ENCODE measurements at places on chromosomes 11 and 22.

DNA sequence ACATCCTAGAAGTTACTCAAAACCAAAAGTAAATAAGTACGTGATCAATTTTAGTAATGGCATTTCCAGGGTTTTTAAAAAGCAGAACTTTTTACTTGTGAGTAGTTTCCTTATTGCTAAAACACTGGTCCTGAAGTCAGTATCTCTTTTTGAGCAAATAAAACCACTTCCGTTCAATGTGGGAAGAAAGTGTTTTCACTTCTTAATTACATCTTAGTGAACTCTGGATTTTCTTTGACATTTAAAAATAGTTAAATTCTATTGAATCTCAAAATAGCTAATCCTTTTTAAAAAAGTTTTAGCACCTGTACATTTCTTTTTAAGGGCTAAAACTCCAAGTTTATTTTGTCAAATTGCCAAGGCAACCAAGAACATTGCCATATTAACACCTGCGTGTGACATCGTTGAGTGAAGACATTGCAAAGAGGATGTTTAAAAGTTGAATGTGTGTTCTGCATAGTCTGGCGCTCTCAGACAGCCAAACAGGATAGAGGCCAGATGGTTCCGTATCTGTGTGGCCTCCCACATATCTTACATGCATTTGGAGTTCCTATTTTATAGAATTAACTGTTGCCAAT is 17.2 kb upstream of the OR5B21 start:
- peaks cover 2% of the 10 kb centered on the region for H3K36me3 ChIP-seq
- H3K27me3 ChIP-seq, result no peaks in the 10 kb centered on the region
- H3K27ac ChIP-seq, result no peak overlapping the region
- DNase-seq, result no peak

DNA sequence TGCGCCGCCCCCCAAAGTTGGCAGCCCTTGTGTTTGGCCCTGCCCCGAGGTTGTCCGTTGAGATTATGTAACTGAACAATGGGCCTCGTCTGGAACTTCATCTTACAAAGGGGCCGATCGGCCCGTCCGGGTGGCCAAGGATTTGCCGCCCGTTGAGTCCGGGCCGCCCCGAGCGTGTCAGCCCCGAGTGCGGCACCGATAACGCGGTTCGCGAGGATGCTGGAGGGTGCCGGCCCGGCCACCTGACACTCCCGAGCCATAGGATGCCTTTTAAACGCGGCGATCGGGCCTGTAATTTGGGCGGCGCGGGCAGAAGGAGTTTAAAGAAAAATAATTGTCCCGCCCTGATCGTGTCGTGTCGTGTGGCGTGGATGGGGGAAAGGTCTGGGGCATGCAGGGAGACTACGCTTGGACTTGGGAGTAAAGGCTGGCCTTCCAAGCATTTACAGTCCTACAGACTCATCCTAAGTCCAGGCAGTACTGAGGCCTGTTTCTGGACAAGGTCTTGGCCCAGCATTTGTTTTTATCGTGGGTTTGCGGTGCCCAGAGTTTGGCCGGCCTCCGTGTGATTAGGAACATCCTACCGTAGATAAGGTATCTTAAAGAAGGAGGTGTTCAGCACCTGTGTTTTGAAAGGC is 1.3 kb downstream of the WEE1 start:
- H3K27me3 ChIP-seq, result no peaks in the 10 kb centered on the region
- H3K27ac ChIP-seq, result peak overlapping the region; percentile 37
- DNase-seq, result peak; percentile 58
- H3K36me3 ChIP-seq, result no peaks in the 10 kb centered on the region
- H3K4me1 ChIP-seq, result no peaks in the 10 kb centered on the region

DNA sequence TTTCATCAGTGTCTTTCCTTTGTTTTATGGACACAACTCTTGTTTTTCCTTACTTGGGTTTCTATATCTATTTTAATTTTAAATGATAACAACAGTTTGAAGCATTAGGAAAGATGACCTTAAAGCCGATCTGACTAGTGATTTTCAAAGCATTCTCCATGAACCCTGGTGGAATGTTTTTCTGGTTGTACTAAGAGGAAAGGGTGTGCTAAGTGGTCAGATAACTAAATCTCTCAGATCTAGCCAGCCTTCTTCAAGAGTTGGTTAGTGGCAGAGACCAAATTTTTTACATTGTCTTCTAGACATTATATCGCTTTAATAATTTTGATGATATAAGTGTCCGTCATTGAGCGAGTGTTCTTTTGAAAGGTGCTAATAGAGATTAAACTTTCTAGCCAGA is 134.4 kb downstream of the METTL15 start:
- H3K4me3 ChIP-seq, result no peak overlapping the region
- no peaks in the 10 kb centered on the region for H3K4me1 ChIP-seq
- H3K27ac ChIP-seq, result no peak overlapping the region

GRCh38 chr11:26018336-26018735 is 313.6 kb upstream of the ANO3 start:
- no peaks in the 10 kb centered on the region for H3K27me3 ChIP-seq
- no peak overlapping the region for H3K27ac ChIP-seq
- H3K4me1 ChIP-seq, result no peaks in the 10 kb centered on the region
- no peak for DNase-seq
- no peak overlapping the region for H3K4me3 ChIP-seq

DNA sequence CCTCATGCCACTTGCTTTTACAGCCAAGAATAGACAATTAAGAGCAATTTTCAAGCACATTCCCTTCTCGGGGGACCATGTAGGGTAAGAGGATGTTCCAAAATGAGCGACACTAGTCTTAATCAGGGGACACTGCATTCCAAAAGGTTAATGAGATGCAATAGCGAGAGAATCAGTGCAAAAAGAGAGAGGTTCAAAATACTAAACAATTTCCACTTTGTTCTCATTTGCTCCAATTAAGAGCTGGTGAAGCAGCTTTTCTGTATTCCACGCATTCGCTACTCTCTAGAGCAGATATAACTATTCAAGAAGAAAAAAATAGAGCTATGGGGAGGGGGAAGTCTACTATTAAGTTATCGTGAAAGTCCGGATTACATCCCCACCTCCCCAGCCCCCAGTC is 811 bp downstream of the LRRC4C start:
- H3K27me3 ChIP-seq, result no peaks in the 10 kb centered on the region
- no peak overlapping the region for H3K27ac ChIP-seq
- no peak for DNase-seq
- H3K36me3 ChIP-seq, result no peaks in the 10 kb centered on the region
- H3K4me1 ChIP-seq, result no peaks in the 10 kb centered on the region
- H3K4me3 ChIP-seq, result no peak overlapping the region

- H3K27ac ChIP-seq, result no peak overlapping the region
- H3K27me3 ChIP-seq, result no peaks in the 10 kb centered on the region
- peaks cover 4% of the 10 kb centered on the region for H3K4me1 ChIP-seq
- no peak overlapping the region for H3K4me3 ChIP-seq
These were observed 4.9 kb upstream of the SOX6 start for GRCh38 chr11:16361108-16361865.

- no peak overlapping the region for H3K4me3 ChIP-seq
- no peak for DNase-seq
- H3K27me3 ChIP-seq, result no peaks in the 10 kb centered on the region
- H3K36me3 ChIP-seq, result peaks cover 3% of the 10 kb centered on the region
These were observed 81.7 kb downstream of the AMOTL1 start for GRCh38 chr11:94849839-94850238.

DNA sequence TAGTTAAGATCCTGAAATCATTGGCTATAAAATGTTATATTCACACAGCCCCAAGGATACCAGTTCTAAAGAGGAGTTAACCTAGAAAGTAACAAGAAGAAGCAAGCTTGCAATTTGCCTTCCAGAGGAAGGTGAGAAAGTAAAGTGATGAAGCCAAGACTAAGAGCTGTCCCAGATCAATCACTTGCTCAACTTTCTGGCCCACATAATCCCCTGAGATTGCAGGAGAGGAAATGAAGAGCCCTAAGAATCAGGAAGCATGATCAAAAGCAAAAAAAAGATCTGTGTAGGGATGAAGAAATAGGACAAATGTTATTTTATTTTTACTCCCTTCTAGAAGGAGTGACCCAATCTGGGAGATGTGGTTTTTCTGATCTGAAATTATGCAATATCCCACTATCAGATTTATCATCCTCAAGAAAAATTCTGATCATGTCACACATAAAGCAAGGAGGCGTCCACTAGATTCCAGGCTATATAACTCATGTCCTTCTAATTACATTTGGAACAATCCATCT is 180.3 kb upstream of the GUCY1A2 start:
- DNase-seq, result no peak
- no peaks in the 10 kb centered on the region for H3K27me3 ChIP-seq
- H3K4me1 ChIP-seq, result no peaks in the 10 kb centered on the region
- H3K4me3 ChIP-seq, result no peak overlapping the region
- no peak overlapping the region for H3K27ac ChIP-seq

GRCh38 chr11:3609416-3610265 is 32.2 kb downstream of the ART5 start:
- no peak overlapping the region for H3K27ac ChIP-seq
- H3K36me3 ChIP-seq, result no peaks in the 10 kb centered on the region
- H3K4me1 ChIP-seq, result no peaks in the 10 kb centered on the region
- no peak for DNase-seq
- H3K4me3 ChIP-seq, result no peak overlapping the region

DNA sequence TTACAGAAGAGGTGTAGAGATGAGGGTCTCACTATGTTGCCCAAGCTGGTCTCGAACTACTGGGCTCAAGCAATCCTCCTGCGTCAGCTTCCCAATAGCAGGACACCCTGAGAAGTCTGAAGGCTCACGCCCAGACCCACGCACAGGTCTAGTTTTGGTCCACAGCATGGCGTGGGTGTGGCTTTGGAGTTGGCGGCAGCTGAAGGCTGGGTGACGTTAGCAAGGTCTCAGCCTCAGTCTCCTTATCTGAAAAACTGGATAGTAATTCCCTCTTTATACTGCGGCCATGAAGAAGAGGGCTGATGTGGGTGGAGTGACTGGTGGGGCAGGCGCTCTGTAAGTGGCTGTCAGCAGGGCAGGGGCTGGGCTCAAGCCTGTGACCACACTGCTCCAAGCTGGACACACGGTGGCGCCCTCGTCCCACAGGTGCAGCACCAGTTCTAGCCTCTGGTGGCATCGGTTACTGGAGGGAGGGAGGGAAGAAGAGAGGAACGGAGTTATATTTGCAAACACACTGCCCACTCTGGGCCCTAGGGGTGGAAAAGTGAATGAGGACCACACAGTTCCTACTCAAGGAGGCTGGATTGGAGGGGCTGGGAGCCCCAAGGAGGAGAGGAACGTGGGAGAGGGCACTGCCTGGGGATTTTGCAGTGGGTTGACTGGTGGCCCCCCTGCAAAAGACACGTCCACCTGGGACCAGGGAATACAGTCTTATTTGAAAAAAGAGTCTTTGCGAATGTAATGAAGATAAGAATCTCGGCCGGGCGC is 19.6 kb upstream of the CARD10 start:
- H3K27ac ChIP-seq, result no peak overlapping the region
- H3K4me1 ChIP-seq, result no peaks in the 10 kb centered on the region
- H3K4me3 ChIP-seq, result no peak overlapping the region
- H3K27me3 ChIP-seq, result no peaks in the 10 kb centered on the region
- H3K36me3 ChIP-seq, result no peaks in the 10 kb centered on the region

DNA sequence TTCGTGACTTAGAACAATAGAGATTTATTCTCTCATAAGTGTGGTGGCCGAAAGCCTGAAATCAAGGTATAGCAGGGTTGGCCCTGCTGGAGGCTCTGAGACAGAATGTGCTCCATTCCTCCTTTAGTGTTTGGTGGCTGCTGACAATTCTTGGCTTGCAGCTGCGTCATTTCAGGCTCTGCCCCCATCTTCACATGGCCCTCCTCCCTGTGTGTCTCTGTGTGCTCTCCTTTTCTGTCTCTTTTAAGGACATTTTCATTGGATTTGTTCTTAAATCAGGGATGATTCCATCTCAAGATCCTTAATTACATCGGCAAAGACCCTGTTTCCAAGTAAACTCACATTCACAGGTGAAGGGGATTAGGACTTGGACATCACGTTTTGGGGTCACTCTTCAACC is 10.2 kb upstream of the APOL6 start:
- no peak overlapping the region for H3K4me3 ChIP-seq
- no peaks in the 10 kb centered on the region for H3K27me3 ChIP-seq
- DNase-seq, result no peak
- H3K36me3 ChIP-seq, result no peaks in the 10 kb centered on the region
- H3K27ac ChIP-seq, result peak overlapping the region; percentile 70

GRCh38 chr11:66421492-66422205 is 814 bp downstream of the NPAS4 start:
- peak; percentile 93 for DNase-seq
- H3K27me3 ChIP-seq, result no peaks in the 10 kb centered on the region
- peaks cover 3% of the 10 kb centered on the region for H3K4me1 ChIP-seq
- no peak overlapping the region for H3K4me3 ChIP-seq

DNA sequence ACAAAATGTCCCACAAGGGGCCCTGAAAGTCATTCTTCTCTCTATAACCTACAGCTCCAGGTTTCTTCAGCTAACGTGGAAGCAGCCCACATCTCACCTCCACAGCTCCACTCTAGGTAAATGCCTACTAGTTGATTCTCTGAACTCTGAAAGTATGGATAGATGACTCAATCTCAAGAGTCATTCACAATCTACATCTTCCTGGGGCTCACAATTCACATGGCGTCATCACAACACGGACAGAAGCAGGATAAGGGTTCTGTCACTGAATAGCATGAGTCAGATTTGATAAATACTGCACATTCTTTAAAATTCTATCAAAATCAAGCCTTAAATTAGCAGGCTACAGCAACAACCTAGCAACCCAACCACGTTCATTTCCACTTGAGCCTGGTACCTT is 96.3 kb downstream of the PLEKHA7 start:
- H3K4me3 ChIP-seq, result no peak overlapping the region
- H3K27me3 ChIP-seq, result no peaks in the 10 kb centered on the region
- H3K36me3 ChIP-seq, result no peaks in the 10 kb centered on the region
- no peak overlapping the region for H3K27ac ChIP-seq
- DNase-seq, result no peak

DNA sequence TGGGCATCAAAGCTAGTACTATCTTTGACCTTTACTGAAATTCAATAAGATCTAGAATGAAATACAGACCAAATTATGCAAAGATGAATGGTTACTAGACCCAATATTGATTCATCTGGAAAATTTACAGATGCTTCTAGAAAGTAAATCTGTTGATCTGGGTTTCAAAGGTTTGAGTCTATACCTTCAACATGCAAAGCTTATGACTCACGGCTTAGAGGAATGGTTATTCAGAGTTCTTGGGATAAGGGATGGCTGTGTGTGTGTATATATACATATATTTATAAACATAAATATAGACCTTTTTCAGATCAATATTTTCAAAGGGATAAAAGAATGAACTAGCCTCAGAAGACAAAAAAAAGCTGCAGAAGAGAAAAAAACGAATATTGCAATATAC is 1.3 kb downstream of the SPTY2D1 start:
- DNase-seq, result no peak
- no peaks in the 10 kb centered on the region for H3K4me1 ChIP-seq
- no peaks in the 10 kb centered on the region for H3K27me3 ChIP-seq
- no peaks in the 10 kb centered on the region for H3K36me3 ChIP-seq
- H3K4me3 ChIP-seq, result peak overlapping the region; percentile 84

GRCh38 chr22:24695561-24696511 is 78.7 kb downstream of the PIWIL3 start:
- no peak for DNase-seq
- no peaks in the 10 kb centered on the region for H3K27me3 ChIP-seq
- no peak overlapping the region for H3K4me3 ChIP-seq
- H3K27ac ChIP-seq, result no peak overlapping the region

All from aorta (tissue), 5 donors.